ENCODE measurements at places on chromosomes 1 and 21.

- DNase-seq, result no peak
Observed at GRCh38 chr1:63005812-63006211, 221.9 kb downstream of the ATG4C start.

- DNase-seq, result no peak
Observed at GRCh38 chr1:214569357-214570004, 18.1 kb upstream of the PTPN14 start.

DNA sequence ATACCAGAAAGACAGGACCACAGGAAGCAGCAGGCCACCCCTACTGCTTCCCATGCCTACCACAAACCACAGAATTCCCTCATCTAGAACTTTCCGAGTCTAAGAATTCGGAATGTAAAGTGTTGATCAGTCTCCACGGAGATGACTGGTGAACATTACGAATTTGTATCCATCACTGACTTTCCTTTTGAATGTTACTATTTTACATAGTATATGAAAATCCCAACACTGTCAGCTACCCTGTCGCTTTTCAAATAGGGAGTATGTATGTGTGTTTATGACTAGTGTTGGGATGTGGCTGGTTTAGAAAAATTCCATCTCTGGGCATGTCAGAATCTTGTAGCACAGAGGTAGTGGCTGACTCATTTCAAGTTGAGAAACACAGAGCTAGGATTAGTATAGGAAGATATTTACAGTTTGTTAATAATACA lies 118.2 kb downstream of the COQ8A start:
- no peak for DNase-seq

- DNase-seq, result no peak
Observed at GRCh38 chr1:164064501-164064900, 494.5 kb upstream of the PBX1 start.

DNA sequence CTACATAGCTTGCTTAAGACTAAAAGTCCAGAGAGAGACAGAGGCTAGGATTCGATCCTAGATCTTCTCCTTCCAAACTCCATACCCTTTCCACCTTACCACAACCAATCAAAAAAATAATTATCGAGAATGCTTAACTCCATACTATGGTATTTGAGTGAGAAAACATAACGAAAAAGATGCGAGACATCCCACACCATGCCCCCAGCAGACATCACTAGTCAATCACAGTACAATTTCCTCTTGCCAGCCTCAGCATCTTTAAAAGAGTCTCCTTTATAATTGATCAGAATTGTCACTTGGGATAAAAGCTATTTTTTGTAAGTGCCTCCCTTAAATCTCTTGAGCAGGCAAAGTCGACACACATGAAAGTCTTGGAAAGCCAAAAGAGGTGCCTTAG lies 875 bp downstream of the NCF2 start:
- DNase-seq, result no peak

DNA sequence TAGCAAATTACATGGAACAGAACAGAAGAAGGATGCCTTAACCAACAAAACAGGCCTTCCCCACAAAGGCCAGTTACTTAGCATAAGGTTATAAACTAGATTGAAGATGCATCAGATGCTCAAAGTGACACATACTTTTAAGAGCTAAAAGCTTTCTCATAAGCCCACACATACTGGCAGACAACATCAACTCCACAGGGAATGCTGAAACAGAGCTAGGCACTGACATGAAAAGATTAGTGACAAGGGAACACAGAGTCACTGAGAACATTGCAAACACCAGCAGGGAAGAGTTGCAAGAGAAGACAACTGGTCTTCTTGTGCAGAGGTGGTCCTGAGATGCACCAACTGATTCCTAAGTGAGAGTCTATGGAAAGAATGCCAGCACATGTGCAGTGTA lies 6.9 kb downstream of the TTC13 start:
- DNase-seq, result no peak
